Mesendoderm (in vitro differentiated cells): ENCODE measurements at places on chromosomes 2 and 18.
A peak's percentile ranks its signal among the peaks of the same experiment; 100 is the strongest.

DNA sequence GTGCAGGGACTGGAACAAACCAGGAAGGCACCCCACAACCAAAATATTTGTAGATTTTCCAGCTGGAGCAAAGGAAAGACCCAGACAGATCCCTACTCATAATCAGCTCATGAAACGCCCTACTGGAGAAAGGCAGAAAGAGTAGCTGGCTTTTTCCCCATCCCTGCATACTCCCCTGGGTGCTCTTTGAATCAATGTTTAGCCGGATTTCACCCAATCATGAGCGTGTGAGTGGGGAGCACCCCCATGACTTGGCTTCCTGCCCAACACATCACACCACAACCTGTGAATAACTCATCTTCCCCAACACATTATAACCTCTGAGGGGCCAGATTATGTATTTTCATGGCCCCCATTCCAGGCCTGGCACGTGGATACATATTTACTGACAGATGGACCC is 35.1 kb upstream of the SLC14A1 start:
- DNase-seq = no peak

GRCh38 chr18:45998244-45998643 is 31.1 kb upstream of the EPG5 start:
- DNase-seq = peak; percentile 56

DNA sequence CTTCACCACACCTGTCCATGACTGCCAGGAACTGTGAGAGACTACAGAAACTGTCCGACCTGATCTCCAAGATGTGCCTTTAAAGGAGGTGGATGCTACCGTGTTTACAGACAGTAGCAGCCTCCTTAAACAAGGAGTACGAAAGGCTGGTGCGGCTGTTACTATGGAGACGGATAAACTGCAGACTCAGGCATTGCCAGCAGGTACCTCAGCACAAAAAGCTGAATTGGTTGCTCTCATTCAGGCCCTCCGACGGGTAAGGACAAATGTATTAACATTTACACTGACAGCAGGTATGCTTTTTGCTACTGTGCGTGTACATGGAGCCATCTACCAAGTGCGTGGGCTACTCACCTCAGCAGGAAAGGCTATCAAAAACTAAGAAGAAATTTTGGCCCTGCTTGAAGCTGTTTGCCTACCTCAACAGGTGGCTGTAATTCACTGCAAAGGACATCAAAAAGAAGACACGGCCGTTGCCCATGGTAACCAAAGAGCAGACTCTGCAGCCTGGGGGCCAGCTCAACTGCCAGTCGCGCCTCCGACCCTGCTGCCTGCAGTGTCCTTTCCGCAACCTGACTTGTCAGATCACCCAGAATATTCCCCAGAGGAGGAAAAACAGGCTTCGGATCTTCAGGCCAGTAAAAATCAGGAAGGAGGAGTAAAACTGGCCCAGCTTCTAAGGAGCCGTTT is 30.9 kb downstream of the SKA1 start:
- peak; percentile 52 for DNase-seq

DNA sequence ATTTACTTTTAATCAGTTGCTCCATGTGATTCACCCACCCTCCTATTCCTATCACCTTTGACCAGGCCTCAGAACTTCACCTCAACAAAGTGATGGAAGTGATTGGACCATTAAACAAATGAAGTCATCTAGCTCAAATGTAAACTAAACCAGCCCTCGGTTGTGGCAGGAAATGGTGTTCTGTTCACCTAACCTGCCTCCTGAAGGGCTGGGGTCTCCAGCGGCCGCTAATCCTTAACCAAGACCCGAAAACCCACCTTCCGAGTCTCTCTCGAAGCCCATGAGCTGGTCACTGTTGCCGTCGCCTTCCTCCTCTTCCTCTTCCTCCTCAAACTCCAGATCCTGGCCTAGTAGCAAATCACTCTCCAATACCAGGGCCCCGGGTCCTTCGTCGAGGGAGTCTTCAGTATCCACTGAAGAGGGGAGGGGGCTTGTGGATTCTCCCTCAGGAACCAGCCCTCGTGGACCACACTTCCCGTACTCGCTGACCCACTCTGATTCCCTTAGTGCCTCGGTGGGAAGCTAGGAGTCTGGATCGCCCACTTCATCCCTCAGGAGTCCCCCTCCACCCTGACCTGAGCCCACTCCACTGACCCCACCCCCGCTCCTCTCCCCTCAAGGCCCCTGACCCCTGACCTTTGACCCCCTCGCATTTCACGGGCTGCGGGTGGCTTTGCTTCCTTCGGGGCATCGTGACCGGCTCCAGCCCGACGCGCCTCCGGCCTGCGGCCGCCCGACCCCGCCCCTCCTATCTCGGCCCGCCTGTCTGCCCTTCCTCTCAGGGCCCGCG is 503 bp downstream of the ZNF513 start:
- peak; percentile 69 for DNase-seq

- peak; percentile 40 for DNase-seq
These were observed 67.4 kb downstream of the BOLA3 start for GRCh38 chr2:74080346-74080745.

GRCh38 chr18:33603454-33603853 is 25.4 kb downstream of the ASXL3 start:
- DNase-seq = no peak

DNA sequence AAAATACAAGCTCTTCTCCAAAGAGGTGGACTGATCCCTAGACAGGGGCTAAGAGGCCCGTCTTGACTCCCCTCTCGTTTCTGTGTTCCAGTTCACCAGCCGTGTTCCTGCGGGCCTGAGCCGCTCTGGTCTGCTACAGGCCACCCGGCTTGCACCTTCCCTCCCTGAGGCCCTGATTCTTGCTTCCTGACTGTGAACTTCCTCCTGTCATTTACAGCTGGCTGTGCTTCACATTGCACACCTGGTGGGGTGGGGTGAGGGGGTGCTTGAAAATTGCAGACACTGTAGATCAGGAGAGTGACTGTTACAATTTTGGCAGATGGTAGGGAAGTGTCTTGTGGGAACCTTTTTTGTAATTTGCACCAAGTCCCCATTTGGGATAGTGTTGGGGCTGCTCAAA is 64.4 kb downstream of the TSN start:
- no peak for DNase-seq

DNA sequence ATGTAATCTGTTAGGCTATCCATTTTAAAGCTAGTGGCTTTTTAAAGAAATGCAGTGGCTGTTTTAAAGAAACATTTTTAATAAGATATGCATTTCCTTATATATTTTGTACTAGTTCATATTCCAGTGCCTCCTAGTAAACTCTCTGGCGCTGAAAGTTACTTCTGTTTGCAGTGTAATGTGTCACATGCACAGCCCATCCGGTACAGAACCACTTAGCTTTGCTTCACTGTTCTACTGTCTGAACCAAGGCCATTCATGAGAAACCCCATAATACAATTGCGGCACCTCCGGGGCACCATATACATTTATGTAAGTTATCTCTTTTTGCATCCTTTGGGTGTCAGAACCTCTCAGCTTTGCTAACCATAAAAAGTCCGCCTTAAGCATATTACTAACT is 114.6 kb upstream of the KCTD1 start:
- no peak for DNase-seq

DNA sequence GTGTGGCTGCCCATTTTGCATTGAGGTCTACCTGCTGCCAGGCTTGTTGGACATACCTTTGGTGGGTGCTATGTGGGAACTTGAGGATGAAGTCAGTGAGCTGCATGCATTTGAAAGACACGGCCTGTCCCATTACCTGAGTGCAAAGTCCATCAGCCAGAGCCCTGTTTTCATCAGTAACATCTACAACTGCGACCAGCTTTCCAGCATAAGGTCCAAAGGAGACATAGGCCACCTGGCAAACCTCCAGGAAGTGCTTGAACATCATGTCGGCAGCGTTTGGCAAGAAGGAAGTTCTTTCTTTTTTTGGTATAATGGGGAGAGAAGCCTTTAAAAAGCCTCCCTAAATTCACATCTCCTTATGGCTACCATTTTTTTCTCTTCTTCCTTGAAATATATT is 143.1 kb downstream of the FAM161A start:
- DNase-seq = no peak

GRCh38 chr2:167450364-167450763 is 562.1 kb downstream of the XIRP2 start:
- DNase-seq = no peak
